ENCODE measurements at places on chromosomes 2 and 18.

DNA sequence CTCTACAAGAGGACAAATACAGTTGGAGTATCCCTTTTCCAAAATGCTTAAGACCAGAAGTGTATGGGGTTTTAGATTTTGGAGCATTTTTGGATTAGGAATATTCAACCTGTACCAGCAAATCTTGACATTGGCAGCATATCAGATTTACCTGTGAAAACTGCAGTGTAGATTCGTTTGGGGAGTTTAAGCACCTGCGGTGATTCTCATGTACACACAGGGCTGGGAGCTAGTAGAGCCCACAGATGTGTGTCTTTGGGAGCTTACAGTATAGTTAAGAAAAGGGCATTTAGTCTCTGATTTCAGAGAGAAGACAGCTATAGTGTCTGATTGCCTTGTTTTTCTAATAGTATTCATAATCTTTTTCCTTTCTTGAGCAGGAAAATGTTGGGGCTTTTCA lies 30.1 kb downstream of the PTCD3 start:
- DNase-seq = no peak

GRCh38 chr2:192544371-192544955 lies 349.7 kb upstream of the TMEFF2 start:
- DNase-seq = no peak

GRCh38 chr2:60376252-60376651 lies 177.2 kb downstream of the BCL11A start:
- DNase-seq = no peak

DNA sequence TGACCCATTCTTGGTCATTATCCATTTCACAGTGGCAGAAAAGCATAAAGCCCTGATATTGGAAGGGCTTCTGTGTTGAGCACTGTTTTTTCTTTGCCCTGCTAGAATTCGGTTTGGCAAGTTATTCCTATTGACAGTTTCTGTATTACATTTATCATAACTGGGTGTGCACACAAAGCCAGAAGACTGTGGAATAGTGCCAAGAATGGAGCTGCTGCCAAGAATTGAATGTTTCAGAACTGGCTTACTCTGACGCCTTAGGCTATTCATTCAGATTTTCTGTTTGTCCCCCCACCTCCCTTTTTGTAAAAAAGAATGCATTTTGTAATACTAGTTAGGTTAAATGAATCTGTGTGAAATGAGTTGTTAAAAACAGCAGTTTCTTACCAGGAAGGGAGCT lies 12.7 kb downstream of the KDM3A start:
- no peak for DNase-seq

DNA sequence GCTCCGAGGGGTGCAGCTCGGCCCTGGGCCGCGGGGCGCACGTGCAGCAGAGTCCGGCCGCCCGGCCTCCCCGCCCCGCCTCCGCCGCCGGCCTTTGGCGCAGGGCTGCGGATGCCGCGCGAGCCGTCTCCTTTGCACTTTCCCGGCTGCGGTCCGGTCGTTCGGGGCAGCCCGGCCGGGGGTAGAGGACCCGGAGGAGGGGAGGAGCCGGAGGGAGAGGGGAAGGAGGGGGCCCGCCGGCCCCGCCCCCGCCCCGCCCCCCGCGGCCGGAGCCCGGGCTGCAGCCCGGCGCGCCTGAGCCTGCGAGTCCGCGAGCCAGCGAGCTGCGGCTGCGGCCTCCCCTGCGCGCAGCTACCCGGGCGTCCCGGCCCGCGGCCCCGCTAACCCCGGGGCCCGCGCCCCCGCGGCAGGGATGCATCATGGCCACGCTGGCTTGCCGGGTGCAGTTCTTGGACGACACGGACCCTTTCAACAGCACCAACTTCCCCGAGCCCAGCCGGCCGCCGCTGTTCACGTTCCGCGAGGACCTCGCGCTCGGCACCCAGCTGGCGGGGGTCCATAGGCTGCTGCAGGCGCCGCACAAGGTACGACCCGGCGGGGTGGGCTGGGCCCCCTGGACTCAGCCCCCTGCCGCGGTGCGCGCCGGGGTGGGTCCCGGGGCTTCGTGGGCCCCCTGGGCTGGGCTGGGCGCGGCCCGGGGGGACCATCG lies at the start of gene FHOD3:
Gene FHOD3 (plus strand): TSS at position 297 of the 709 bp plus-strand sequence. CDS start 123 bp downstream, at position 420.
- peak; percentile 50 for DNase-seq

- DNase-seq = no peak
Measured at GRCh38 chr2:38948995-38949394, 59.3 kb downstream of the ARHGEF33 start.

DNA sequence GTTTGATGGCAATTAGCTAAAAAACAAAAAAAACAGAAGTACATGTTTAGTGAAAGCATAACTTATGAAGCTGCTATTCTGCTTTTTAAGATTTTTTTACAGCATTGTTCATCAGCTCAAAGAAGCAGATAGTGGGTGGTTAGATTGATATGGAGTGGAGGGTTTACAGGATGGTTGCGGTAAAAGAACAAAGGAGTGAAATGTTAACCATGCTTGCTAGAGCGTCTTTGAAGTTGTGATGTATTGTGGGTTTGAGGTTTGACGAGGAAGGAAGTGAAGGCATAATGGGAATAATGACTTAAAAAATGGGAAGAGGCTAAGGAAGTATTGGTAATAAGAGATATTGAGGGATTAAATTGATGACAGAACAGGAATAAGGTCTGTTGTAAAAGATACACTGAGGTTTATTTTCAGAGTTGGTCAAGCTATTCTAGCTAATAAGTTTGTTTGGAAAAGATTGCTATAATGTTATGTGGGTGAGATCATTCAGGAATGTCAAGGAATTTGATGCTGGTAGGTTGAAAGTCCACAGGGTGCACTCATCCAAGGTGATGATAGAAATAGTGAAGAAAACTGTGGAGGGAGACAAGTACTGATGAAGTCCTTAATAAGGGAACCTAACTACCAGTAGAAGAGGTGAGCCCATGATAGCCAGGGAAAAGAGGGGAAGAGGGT lies 14.6 kb downstream of the SPOPL start:
- DNase-seq = no peak

GRCh38 chr2:184302506-184302905 lies 295.8 kb upstream of the ZNF804A start:
- no peak for DNase-seq

GRCh38 chr2:202494300-202495229 lies 118.4 kb downstream of the BMPR2 start:
- DNase-seq = no peak

DNA sequence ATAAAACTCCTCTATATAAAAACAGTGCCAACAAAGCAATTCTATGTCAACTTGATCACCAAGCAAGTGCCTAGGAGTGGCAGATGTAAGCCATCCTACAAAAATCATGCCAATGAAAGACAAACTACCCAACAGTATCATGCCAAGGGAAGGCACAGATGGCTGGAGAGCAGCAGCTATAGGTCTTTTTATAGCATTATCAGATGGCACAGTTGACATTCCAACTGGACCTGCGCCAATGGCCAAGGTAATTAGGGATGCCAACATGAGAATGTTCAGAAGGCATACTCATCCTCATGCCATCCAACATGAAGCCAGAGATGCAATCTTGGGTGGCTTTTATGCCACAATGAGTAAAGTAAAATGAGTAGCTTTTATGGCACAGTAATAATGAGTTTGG lies 237.3 kb downstream of the OTX1 start:
- DNase-seq = no peak

DNA sequence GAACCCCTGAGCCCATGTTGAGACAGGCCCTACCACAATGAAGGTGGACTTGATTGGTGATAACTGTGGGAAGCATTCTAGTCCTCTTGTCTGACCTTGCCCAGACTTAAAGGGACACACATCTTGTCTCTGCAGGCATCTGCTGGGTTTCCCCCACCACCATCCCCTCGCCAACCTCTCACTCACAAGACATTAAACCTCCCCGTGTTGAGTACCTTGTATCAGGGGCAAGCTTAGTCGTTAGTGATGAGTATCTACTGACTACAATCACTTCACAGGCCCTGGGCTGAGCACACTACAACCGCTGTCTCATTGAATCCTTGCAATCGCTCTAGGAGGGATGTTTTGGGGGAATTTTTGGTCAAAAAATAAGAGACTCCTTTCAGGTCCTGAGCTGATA lies 86.0 kb downstream of the ICOS start:
- no peak for DNase-seq

GRCh38 chr18:35362531-35362930 lies 14.6 kb downstream of the ZNF396 start:
- no peak for DNase-seq

DNA sequence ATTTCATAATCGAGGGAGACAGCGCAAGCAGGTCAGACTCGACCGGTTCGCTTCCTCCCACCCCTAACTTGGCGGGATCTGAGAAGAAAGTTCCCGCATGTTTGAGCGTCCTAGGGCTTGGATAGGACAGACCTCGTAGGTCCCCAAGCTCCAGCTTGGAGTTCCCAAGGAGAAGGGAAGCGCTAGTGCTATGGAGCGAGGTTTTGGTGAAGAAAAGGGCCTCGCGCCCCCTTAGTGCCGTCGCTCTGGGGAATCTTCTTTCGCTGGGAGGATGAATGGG lies 11.6 kb upstream of the SKOR2 start:
- DNase-seq = no peak

- no peak for DNase-seq
Measured at GRCh38 chr2:15830937-15831549, 109.3 kb upstream of the MYCN start.

- no peak for DNase-seq
Measured at GRCh38 chr2:170652637-170653417, 62.3 kb upstream of the SP5 start.

DNA sequence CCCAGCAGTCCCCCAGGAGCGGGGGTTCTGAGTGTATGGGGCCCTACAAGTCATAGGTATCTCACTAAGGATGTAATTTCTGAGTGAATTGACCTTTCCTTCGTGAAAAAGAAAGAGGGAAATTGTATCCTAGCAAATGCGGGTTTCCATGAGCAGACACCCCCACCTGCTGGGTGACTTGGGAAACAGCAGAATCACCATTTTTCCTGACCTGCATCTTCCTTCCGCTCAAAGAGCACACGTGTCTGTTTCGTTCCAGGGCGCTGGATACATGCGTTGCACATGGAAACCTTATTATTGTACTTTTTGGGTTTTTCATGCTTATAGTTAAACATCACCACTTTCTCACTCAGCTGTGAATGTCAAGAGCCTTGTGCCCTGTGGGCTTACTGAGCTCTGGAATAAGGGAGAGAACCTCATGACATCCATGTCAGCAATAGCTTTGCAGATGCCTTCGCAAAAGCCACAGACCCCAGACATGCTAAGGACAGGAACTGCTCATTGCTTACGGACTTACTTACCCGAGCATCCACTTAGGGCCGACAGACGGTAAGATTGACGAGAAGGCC lies 132.8 kb downstream of the TPO start:
- peak; percentile 44 for DNase-seq

- DNase-seq = peak; percentile 14
Measured at GRCh38 chr2:196849895-196850294, 40.7 kb upstream of the C2orf66 start.

- DNase-seq = no peak
Measured at GRCh38 chr18:57025540-57025939, 121.3 kb upstream of the BOD1L2 start.

GRCh38 chr2:241810307-241811200 lies 1.6 kb downstream of the NEU4 start:
- DNase-seq = no peak

GRCh38 chr2:200993097-200993496 lies 29.6 kb upstream of the ORC2 start:
- no peak for DNase-seq

DNA sequence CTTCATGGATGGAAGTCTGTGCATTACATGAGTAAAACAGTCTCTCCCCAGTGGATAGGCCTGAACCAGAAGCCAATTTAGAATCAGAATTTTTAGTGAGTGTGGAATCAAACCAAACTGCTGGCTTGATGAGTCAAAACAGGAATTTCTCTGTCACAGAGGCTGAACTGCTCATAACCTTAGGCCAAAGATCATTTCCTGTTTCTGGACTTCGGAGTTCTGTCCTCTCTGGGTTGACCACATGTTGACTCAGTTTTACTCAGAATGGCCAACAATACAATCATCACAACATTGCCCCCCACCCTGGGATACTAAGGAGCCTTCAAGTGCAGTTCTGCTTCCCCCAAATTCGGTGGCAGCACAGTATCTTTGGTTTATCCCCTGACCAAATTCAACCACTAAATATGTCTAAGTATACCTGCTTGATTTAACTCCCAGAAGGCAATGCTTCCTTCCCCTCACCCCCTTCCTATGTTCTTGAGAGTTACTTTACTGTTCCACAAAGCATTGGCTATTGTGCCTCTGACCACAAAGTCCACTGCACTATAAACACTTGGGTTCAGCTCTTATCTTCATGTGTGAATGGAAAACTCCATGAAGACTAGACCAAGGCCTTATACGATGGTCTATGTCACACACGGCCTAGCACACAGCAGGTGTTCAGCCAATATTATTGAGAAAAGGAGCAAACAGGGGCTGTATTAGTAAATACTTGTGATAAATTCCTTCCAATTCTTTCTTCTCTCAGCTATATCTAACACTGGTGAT lies 67.8 kb downstream of the NXPH2 start:
- DNase-seq = no peak

GRCh38 chr2:186862869-186863709 lies 14.1 kb upstream of the ZSWIM2 start:
- peak; percentile 54 for DNase-seq

DNA sequence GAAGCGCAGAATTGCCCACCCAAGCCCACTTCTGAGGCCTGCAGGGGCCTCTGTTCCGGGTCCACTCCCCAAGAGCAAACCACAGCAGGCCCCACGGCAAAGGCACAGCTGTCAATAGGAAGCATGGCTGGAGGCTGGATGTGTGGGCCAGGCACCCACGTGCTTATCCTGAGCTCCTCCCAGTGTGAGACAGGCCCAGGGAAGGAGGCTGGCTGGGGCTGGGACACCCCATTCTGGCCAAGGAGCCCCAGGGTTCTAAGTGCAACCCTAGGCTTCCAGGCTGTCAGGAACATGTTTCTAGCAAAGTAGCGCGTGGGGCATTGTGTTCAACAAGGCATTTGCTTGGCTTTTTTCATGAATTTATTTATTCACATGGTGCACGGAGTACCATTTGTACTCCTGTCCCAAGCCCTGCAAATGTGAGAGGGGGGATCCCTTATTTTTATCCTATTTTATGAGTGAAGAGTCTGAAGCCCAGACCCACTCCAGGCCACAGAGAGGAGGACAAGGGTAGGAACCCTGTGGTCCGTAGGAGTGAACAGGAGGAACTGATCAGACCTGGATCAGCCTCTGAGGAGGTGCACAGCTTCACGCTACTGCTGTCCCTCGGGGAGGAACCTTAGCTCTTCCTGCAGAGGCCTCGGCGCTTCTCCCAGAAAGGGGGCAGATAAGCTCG lies 6.1 kb upstream of the RAB17 start:
- no peak for DNase-seq

GRCh38 chr2:119383410-119384140 lies 16.8 kb downstream of the DBI start:
- no peak for DNase-seq

GRCh38 chr2:237222178-237222577 lies 136.5 kb downstream of the COPS8 start:
- no peak for DNase-seq

DNA sequence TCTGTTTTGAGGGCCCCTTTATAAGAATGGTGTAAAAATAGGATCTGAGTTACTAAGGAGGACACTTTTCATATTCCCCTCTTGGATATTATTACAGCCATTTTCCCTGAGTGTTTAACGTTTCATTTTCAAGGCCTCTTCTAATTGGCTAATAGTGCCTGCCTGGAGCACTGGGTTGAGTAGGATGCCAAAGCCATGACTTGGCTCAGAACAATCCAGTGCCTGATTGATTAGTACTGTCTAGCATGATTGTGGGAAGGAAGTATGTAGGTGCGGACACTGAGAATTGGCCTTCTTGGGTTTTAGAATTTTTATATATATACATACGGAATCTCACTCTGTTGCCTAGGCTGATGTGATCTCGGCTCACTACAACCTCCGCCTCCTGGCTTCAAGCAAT lies 66.1 kb downstream of the NAB1 start:
- no peak for DNase-seq

Measured in LoVo (cell line).